Ovary (tissue), 10 donors: ENCODE measurements at places on chromosomes 1 and 21.

DNA sequence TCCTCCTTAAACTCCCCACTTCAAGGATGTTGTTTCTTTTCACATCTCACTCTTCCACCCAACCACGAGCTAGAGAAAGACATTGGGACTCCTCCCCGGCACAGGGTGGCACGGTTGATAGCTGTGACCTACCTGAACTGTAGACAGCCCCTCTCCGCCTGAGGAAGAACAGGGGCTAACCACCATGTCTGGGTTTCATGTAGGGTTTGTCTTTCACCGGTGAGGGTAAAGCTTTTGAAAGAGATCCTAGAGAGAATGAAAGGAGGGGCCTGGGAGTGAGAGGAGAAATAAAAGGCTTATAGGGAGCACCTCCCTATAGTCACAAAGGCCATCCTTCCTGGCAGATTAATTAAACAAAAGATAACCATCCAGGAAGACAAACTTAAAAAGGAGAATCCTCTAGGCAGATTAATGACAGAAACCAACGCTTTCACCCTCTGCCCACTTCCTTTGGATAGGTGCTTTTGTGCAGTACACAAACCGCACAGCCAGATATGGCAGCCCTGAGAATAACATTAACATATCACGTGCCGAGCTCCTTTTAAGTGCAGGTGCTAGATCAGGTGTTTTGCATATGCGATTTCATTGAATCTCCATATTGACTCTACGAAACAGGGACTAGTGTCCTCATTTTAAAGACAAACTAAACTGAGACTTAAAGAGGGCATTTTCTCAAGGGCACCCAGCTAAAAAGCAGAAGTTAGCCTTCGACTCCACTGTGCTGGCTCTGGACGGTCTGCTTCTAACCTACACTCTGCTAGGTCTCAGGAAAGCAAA, 178.1 kb upstream of the RUNX1 start:
- no peak for DNase-seq

DNA sequence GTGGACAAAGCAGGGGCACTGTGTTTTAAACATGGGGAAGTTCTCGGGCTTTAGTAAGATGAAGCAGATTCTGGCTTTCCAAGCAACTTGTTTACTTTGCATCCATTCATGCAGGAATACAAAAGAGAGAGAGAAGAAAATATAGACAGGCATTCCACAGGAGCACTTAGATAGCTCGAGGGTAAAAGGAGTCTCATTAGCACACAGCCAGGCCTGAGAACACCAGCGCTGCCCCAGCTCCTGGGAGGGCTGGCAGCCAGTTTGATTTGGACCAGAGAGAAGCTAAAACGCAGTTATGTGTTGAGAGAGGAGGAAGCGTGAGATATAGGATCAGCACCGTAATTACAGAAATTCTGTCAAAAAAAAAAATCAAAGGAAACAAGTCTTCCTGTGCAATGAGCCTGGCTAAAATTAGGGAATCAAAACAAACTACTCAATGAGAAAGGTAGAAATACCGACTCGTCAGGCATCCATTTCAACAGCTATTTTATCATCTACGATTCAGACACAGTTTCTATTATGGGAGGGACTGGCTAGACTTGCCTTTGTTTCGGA, 68.2 kb downstream of the CLSTN1 start:
- no peak for DNase-seq

- DNase-seq = no peak
Measured at GRCh38 chr1:170720661-170721060, 56.7 kb downstream of the PRRX1 start.

GRCh38 chr1:88139633-88140032, 544.4 kb upstream of the PKN2 start:
- no peak for DNase-seq
